ENCODE measurements at places on chromosomes 6 and 20.

GRCh38 chr6:115241373-115241772 is 819.3 kb downstream of the FRK start:
- DNase-seq, result no peak

- DNase-seq, result no peak
These were observed 17.0 kb downstream of the TFAP2A start for GRCh38 chr6:10397756-10398445.

GRCh38 chr20:62802026-62802712 is 2.5 kb upstream of the OGFR start:
- DNase-seq, result no peak

- DNase-seq, result no peak
These were observed 14.7 kb downstream of the FAM110A start for GRCh38 chr20:848193-848592.

- DNase-seq, result no peak
These were observed 606.0 kb downstream of the HDGFL1 start for GRCh38 chr6:23175391-23175790.

GRCh38 chr6:158439255-158439654 is 120.6 kb upstream of the TMEM181 start:
- DNase-seq, result no peak

- DNase-seq, result no peak
These were observed 605.1 kb upstream of the ID4 start for GRCh38 chr6:19231878-19232561.

GRCh38 chr20:875115-875514 is 41.0 kb downstream of the ANGPT4 start:
- no peak for DNase-seq

GRCh38 chr6:163739408-163739725 is 324.8 kb downstream of the QKI start:
- no peak for DNase-seq

DNA sequence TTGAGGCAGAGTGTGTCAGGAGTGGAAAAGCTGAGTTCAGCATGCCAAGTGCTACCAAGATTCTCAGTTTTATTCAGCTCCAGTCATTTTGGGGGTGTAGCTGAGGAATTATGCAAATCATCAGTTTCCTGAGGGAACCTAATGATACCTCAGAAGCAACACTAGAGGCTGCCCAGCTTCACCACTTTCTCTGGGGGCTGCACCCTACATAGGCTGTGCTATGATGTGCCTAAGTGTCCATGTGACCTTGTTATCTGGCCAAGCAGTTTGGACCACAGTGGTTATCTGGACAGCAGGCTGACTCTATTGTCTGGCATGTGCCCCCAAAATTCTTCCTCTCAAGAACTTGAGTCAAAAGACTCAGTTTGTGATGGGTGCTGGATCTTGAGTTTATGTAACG is 374.6 kb upstream of the SYNCRIP start:
- DNase-seq, result no peak

DNA sequence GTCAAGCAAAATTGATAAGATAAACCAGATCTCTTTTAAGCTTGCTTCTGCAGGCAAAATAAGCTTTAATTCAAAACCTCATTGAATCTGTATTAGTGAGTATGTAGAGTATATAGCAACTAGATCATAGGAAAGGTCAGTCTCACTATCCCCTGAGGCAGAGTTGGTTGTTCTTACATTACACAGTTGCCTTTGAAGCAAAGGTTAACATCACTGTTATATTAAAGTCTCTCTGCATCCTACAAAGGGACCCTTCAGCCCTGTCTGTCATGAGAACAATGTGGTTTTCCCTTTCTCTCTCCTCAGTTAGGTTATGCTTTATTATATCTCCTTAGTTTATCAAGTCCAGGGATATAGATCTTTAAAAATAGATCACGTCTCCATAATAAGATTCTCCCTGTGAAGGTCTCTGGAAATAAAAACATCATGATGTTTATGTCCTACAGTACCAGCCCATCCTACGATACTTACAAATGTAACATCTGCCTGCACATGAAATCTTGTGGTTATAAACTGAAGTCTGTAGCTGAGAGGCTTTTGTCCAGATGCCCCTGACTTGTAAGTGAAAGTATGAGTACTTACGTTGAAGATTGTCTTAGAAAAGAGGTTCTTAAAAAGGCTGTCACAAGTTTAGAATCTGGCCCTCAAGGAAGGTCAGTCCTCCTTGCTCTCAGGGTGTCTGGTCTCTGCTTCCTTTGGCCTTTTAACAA is 103.6 kb downstream of the VIP start:
- no peak for DNase-seq

DNA sequence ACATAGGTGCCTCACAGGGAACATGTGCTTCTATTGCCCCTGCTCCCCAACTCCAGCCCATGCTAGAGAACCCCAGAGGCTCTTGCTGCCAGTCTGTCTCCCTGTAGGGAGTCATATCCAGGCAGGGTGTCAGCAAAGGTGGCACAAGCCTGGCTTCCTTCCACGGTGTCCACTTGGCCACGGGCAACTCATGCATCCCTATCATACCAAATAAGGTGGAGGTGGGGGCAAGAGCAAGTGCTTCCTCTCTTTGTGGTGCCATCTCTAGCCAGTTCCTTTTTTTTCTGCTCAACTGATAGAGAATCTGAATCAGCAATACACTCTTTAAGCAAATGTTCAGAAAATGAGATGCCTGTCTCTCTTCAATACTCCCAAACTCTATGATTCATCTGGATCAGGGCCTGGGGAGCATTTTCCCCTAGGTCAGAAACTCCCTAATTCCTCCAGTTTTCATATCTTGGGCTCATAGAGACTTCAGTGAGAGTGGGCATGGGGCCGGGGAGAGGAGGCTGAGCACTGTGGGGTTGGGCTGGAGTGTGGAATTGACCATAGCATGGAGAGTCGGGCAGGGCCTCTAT is 105.1 kb upstream of the GPR6 start:
- no peak for DNase-seq

- no peak for DNase-seq
These were observed 126.9 kb downstream of the SOBP start for GRCh38 chr6:107616775-107617174.

DNA sequence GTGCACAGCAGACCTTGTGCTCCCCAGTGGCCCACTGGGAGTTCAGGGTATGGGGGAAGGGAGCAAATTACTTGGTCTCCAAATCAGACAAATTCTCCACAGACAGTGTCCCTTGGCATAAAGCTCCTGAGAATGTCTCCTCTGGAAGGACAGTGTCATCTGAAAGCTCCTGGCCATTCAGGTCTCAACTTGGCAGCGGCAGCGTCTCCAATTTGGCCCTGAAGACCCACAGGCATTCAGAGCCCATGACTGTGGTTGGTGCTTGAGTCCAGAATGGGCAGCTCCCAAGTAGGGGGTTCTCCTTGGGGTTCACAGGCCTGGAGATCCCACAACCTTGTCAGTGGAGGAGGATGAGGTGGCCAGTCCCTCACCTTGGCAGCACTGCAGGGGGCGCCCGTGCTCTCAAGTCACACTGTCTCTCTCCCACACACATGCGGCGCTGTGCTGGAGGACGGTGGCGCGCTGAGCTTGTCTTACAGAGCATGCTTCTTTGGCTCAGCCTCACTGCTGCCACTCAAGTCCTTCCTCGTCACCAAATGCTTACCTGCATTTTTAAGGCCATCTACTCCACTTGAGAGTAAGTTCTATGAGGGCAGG is 20.7 kb downstream of the DYNLRB1 start:
- no peak for DNase-seq

GRCh38 chr20:43722153-43722505 is 4.7 kb downstream of the GTSF1L start:
- no peak for DNase-seq

- DNase-seq, result no peak
These were observed 90.4 kb downstream of the TNFAIP3 start for GRCh38 chr6:137957471-137957870.

- no peak for DNase-seq
These were observed 573.5 kb upstream of the JAG1 start for GRCh38 chr20:11247046-11248010.

- DNase-seq, result no peak
These were observed 618.6 kb downstream of the EPM2A start for GRCh38 chr6:145116591-145117178.

- no peak for DNase-seq
These were observed 47.9 kb downstream of the COL11A2 start for GRCh38 chr6:33144373-33144772.

GRCh38 chr20:47711046-47711752 is 74.1 kb downstream of the SULF2 start:
- no peak for DNase-seq

- no peak for DNase-seq
These were observed 68.2 kb downstream of the CDH22 start for GRCh38 chr20:46240065-46240464.

DNA sequence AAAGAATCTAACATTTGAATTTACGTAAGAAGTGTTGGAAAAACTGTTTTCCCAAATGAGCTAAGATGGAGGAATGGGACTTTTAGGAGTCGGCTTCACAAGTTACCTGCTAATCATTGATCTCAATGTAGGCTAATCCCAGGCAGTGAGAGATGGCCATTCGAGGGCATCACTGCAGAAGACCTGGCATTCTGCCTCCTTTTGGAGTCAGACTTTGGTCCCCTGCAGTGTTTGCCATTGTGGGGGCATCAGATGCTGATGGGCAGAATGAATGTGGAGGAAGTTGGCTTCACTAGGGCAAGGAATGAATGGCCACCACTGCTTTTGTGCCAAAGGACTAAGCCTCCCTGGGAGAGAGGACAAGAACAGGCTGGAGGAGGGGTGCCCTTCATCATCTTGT is 55.7 kb upstream of the NKX2-2 start:
- no peak for DNase-seq

GRCh38 chr20:18754653-18755045 is 58.9 kb upstream of the SCP2D1 start:
- no peak for DNase-seq

DNA sequence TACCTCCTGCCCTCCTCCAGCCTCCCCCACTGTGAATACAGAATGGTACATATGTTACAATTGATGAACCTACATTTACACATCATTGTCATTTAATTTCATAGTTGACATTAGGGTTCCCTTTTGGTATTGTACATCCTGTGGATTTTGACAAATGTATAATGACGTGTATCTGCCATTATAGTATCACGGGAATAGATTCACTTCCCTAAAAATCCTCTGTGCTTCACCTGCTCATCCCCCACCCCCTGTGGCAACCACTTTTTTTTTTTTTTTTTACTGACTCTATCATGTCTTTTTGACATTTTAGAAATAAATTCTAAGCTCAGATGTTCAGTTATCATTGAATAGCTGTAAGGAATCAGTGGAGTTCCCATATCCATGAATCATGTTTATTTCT is 30.4 kb downstream of the HECA start:
- no peak for DNase-seq

DNA sequence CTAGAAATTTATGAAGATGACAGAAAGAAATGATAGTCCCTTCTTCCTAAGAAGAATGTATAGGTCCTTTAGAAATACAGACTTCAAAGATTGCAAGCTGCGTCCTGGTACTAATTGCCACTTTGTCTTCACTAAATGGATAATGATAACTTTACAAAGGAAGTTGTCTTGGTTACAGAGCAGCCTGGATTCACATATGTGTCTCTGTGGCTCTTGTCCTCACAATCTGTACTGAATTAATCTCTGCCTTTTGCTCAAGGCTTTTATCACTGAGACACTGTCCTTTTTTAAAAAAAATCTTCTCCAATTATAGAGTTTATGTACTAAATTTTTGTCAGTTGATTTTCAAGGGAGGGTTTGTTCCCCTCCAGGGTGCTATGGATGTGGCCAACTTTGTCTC is 17.5 kb upstream of the MRAP2 start:
- DNase-seq, result no peak
